Stimulated activated CD8-positive, alpha-beta memory T cell treated with anti-CD3 and anti-CD28 coated beads, Interleukin-4, amount 100 ng/mL, for 1 hour (primary cell): ENCODE measurements at places on chromosomes 7 and 10.

DNA sequence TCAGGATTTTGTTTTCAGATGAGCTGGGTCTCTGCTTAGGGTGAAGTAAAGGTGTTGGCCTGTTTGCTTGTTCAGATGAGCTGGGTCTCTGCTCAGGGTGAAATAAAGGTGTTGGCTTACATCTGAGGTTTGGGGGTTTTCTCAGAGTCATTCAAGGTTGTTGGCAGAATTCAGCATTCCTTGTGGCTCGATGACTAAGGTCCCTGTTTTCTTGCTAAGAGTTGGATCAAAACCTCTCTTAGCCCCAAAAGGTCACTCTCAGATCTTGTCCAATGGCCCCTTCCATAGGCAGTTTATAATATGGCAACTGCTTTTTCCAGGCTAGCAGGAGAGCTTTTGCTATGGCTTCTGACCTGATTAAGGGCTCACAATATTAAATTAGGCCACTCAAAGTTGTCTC, 106.6 kb downstream of the ADAM22 start:
- DNase-seq = no peak

- no peak for DNase-seq
Observed at GRCh38 chr10:92696606-92697383, 7.0 kb downstream of the HHEX start.

DNA sequence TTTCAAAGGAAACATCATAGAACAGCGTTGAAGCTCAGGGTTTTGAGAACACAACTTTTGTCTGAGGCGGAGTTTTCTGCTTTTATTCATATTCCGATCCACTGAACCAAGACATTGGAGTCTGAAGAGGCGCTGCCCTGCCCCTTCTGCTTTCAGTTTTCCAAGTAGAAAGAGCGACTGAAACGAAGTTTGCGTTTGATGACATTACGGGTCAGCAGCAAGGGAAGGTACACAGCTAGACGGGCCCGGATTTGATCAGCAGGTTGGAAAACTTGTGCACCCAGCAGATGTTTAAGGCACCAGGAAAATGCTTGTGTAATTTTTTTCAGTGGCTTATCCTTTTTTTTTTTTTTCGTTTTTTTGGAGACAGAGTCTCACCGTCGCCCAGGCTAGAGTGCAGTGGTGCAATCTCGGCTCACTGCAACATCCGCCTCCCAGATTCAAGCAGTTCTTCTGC, 720 bp downstream of the SUN1 start:
- no peak for DNase-seq

DNA sequence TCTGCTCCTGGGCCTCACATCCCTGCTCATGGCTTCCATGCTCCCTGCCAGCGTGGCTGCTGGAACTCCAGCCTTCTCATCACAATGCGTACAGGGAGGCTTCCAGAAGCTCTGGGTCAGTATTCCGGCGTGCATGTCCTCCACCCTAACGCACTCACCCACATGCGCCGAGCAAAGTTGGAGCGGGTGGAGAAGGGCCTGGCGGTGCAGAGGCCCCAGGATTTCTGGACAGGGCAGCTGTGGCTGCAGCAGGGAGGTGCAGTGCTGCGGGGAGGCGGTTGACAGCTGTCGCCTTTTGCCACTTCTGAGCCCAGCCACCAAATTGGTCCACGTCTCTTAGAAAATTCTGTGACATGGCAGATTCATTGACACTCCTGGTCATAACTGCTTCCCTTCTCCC, 33.6 kb upstream of the FAM20C start:
- DNase-seq = no peak

DNA sequence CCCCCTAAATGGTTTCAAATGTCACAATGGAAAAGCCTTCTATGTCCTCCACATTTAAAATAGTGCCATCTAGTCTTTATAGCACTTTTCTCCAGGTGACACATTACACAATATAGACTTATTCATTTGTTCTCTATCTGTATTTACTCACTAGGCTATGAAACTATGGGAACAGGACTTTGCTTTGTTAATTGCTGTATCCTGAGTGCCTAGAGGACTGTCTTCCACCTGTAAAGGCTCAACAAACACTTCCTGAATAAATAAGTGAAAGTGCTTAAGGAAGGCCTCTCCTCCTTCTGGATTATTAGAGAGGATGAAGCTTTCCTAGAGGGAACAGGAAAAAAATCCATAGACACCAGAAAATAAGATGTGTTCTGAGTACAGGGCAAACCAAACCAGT, 397.6 kb upstream of the LRRN3 start:
- no peak for DNase-seq

DNA sequence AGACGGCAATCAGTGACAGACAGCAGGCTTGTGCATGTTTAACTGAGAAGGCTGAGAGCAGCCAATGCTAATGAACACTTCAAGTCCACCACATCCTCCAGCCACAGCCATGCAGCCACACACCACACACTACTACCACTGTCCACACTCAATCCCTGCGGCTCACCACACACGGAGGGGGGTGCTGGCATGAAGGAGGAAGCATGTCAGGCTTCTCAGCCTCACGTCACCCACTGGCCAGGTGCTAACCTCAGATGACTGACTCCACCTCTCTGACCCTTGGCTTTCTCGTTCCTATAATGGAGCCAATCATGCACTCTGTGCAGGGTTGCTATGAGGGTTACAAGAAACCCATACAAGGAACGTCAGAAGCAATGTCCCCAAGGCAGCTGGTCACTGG, 165.4 kb upstream of the RNF32 start:
- no peak for DNase-seq

- DNase-seq = no peak
Observed at GRCh38 chr7:55065079-55065478, 46.3 kb downstream of the EGFR start.

DNA sequence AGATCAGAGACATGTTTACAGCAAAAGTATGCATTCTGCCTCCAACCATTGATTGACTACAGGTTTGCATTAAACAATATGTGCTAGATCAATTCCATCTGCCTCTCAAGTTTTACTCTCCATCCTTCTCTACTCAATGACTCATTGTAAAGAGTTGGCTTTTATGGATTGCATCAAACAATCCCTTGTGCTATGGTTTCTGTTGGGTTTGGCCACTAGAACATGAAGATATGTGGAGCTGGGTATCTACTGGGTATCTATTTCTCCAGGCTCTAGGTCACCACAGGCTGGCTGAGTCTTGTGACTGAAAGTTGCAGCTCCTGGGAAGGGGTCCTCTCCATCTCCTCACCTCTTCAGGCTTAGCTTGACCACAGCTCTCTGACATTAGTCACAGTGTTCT, 204.7 kb downstream of the DGKI start:
- no peak for DNase-seq

- no peak for DNase-seq
Observed at GRCh38 chr10:116237260-116237659, 35.7 kb downstream of the GFRA1 start.

GRCh38 chr10:121662945-121663917, 65.0 kb upstream of the FGFR2 start:
- DNase-seq = no peak

DNA sequence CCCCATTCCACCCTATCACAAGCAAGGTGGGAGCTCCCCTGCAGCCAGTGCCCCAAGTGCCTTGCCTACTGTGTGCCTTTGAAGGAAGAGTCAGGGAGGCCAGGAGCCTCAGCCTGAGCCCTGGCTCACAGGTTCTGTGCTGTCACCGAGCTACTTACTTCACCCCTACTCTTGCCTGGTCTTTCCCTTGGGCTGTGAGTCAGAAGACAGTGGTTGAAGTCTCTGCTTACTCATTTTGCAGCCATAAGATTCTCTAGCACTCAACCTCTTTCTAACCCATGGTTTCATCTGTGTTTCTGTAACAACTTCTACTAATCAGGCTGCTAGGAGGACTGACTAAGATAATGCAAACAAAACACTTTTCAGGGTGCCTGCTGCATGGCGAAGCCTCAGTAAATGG, 114.5 kb downstream of the PLCE1 start:
- no peak for DNase-seq
